NCI-H510A (cell line): ENCODE measurements at places on chromosomes 16 and 17.

- no peak for DNase-seq
Measured at GRCh38 chr17:60102632-60103096, 23.9 kb upstream of the HEATR6 start.

GRCh38 chr17:44473367-44473766, 29.8 kb downstream of the GPATCH8 start:
- DNase-seq = no peak

GRCh38 chr17:68349157-68349556, 57.9 kb downstream of the ARSG start:
- DNase-seq = no peak

DNA sequence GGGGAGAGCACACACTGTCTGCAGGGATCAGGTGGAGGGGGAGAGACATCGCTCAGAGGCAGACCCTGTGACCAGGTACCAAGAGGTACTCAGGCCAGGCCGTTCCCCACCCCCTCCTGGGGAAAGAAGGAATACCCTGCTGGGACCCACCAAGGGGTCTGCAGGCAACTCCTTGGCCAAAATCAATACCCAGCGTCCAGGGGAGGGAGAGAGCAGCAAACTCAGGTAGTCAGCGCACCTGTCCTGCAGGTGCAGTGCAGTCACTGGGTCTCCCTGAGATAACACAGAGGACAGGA, 57.5 kb upstream of the DOC2B start:
- no peak for DNase-seq
